CD4-positive, alpha-beta memory T cell (primary cell): ENCODE measurements at places on chromosomes 1 and 21. TPM values are rescaled to one million over a fixed set of nuclear protein-coding genes. Genes with fewer than 3 reads are reported as not detected.

DNA sequence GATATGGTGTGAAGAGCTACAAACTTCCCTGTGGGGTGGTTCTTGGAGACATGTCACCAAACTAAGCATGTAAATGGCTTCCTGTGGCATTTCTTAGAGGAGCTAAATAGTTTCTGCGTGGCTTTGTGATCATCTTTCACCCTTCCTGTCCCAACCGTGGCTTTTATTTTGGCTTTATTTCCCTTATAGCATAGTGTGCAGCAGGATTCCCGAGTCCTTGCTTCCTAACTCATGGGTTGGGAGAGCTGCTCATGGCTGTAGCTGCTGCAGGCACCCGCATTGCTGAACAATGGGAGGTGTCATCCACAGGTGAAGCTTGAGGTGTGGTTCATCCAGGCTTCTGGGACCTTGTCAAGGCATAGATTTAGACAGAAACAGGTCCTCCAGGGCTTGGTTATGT, 192.0 kb downstream of the SDCCAG8 start:
- H3K4me1 ChIP-seq, result no peaks in the 10 kb centered on the region
- H3K36me3 ChIP-seq, result no peaks in the 10 kb centered on the region
- H3K4me3 ChIP-seq, result no peak overlapping the region
- H3K27ac ChIP-seq, result no peak overlapping the region
- no peak for DNase-seq

DIRAS3 gene
- total RNA-seq, result not detected

RIPPLY3 gene
- not detected for total RNA-seq

GRCh38 chr1:24699628-24700027, 45.6 kb upstream of the CLIC4 start:
- no peaks in the 10 kb centered on the region for H3K36me3 ChIP-seq
- H3K4me1 ChIP-seq, result no peaks in the 10 kb centered on the region
- DNase-seq, result no peak
- H3K4me3 ChIP-seq, result no peak overlapping the region
- H3K27me3 ChIP-seq, result no peaks in the 10 kb centered on the region

DNA sequence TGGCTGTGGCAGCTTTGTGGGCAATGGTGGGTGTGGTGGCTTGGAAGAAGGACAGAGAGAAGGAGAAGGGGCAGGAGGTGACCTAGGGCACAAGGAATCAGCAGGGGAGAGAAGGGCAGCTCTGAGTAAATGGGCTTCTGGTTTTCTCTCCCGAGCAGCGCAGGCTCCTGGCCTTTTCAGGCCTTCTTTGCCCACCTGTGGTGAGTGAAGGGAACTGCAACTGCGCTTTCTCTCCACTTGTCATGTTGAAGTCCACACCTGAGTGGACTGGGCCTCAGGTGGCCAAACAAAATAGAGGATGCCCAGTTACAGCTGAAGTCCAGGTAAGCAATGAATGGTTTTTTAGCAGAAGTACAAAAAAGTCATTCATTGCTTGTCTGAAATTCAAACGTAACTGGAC, 29.4 kb upstream of the KCNA10 start:
- DNase-seq, result no peak
- no peaks in the 10 kb centered on the region for H3K36me3 ChIP-seq
- H3K27ac ChIP-seq, result no peak overlapping the region
- H3K27me3 ChIP-seq, result no peaks in the 10 kb centered on the region
- H3K4me1 ChIP-seq, result no peaks in the 10 kb centered on the region

TNFRSF1B gene
- 111 TPM for total RNA-seq

- H3K36me3 ChIP-seq, result no peaks in the 10 kb centered on the region
- no peak overlapping the region for H3K4me3 ChIP-seq
- H3K4me1 ChIP-seq, result no peaks in the 10 kb centered on the region
- no peaks in the 10 kb centered on the region for H3K27me3 ChIP-seq
- DNase-seq, result no peak
Measured at GRCh38 chr1:93566227-93566626, 115.4 kb downstream of the BCAR3 start.

DNA sequence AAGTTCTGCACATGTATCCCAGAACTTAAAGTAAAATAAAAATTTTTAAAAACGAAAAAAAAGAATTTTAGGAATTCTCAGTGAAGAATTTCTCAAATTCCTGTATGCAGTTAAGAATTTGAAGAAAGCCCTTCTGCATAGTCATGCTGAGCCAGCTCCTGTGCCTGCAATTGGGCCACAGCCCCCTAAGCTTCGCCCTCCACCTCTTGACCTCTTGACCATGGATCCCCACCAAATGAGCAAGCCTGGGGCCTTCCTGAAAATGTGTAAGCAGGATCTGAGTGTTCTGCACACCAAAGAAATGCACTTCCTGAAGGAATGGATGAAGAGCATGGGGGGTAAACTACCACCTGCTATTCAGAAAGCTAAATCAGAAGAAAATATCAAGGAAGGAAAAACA, 52.0 kb downstream of the NBPF6 start:
- no peaks in the 10 kb centered on the region for H3K36me3 ChIP-seq
- peaks cover 22% of the 10 kb centered on the region for H3K4me1 ChIP-seq
- no peaks in the 10 kb centered on the region for H3K27me3 ChIP-seq
- no peak overlapping the region for H3K4me3 ChIP-seq
- DNase-seq, result no peak

GRCh38 chr1:100510451-100510850, 27.5 kb upstream of the GPR88 start:
- no peak for DNase-seq
- peaks cover 8% of the 10 kb centered on the region for H3K4me1 ChIP-seq
- no peaks in the 10 kb centered on the region for H3K27me3 ChIP-seq
- no peak overlapping the region for H3K4me3 ChIP-seq
- H3K27ac ChIP-seq, result no peak overlapping the region
- H3K36me3 ChIP-seq, result peaks cover 85% of the 10 kb centered on the region

CEP350 gene
- total RNA-seq, result 99.4 TPM

- peak overlapping the region; percentile 89 for H3K4me3 ChIP-seq
- no peak for DNase-seq
- H3K27me3 ChIP-seq, result no peaks in the 10 kb centered on the region
- peaks cover 15% of the 10 kb centered on the region for H3K4me1 ChIP-seq
- H3K36me3 ChIP-seq, result no peaks in the 10 kb centered on the region
Measured at GRCh38 chr1:112396653-112397471, 848 bp downstream of the CTTNBP2NL start.

GRCh38 chr1:166738873-166739272, 100.4 kb upstream of the POGK start:
- H3K27me3 ChIP-seq, result no peaks in the 10 kb centered on the region
- no peak overlapping the region for H3K27ac ChIP-seq
- no peaks in the 10 kb centered on the region for H3K4me1 ChIP-seq
- H3K36me3 ChIP-seq, result no peaks in the 10 kb centered on the region
- DNase-seq, result no peak

FCRLB gene
- 1.5 TPM for total RNA-seq

DNA sequence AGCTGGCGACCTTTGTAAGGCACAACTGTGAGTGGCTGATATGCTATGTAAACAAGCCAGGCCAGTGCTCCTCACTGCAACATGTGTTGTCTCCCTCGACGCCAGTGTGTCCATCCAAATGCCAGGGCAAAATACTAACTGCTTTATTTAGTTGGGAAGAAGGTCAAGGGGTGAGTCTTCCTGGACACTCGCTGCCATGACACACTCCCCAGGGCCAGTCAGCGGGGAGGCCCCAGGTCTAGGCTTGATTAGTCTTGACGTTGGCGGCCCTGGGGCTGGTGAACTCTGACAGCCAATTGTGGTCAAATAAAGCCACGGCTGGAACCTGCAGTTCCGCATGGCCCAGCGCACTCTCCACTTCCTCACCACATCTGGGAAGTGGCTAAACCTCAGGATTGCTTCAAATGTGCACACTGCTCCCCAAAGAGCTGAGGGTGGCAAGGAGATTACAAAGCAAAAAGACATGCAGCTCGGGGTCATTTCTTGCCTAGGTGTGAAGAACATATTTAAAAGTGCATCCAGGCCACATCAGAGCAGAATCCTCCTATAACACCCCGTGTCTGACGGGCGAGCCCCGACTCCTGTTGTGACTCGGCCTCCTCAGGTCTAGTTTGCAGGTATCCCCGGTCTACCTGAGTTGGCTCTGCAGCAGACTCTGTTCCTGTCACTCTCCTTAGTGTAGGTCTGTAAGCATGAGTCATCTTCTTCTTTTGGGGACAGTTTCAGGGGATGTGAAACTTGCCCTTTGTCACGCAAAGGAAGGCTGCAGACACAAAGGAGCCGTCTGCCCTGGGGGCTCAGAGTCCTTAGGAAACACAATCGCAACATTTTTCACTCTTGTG, 183.5 kb downstream of the RUNX1 start:
- H3K27me3 ChIP-seq, result no peaks in the 10 kb centered on the region
- H3K4me1 ChIP-seq, result peaks cover 15% of the 10 kb centered on the region
- H3K27ac ChIP-seq, result no peak overlapping the region
- H3K4me3 ChIP-seq, result no peak overlapping the region
- H3K36me3 ChIP-seq, result peaks cover 77% of the 10 kb centered on the region
- no peak for DNase-seq

GRCh38 chr1:61568460-61569302, 156.3 kb downstream of the TM2D1 start:
- no peaks in the 10 kb centered on the region for H3K4me1 ChIP-seq
- no peak overlapping the region for H3K27ac ChIP-seq
- no peaks in the 10 kb centered on the region for H3K27me3 ChIP-seq
- DNase-seq, result no peak
- no peak overlapping the region for H3K4me3 ChIP-seq
- no peaks in the 10 kb centered on the region for H3K36me3 ChIP-seq

GRCh38 chr21:30620080-30620479, 347 bp upstream of the KRTAP20-4 start:
- H3K27me3 ChIP-seq, result no peaks in the 10 kb centered on the region
- H3K36me3 ChIP-seq, result no peaks in the 10 kb centered on the region
- DNase-seq, result no peak
- H3K27ac ChIP-seq, result no peak overlapping the region
- H3K4me1 ChIP-seq, result no peaks in the 10 kb centered on the region

DNA sequence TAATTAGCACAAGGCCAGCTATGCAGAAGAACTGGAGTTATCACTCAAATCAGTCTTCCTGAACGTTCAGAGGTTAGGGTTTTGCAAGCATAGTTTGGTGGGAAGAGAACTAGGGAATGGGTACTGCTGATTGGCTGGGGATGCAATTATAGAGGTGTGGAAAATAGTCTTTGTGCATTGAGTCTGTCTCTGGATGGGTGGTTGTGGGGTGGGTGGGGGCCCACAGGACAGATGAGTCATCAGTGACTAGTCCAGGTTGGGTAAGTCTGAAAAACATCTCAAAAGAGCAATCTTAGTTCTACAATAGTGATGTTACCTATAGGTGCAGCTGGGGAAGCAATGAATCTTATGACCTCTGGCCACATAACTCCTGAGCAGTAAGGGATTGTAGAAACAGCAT, 89.7 kb upstream of the HMCN1 start:
- H3K4me1 ChIP-seq, result peaks cover 23% of the 10 kb centered on the region
- no peak for DNase-seq
- H3K27me3 ChIP-seq, result no peaks in the 10 kb centered on the region
- H3K4me3 ChIP-seq, result no peak overlapping the region
- no peaks in the 10 kb centered on the region for H3K36me3 ChIP-seq

SORT1 gene
- total RNA-seq, result 0.93 TPM

DNA sequence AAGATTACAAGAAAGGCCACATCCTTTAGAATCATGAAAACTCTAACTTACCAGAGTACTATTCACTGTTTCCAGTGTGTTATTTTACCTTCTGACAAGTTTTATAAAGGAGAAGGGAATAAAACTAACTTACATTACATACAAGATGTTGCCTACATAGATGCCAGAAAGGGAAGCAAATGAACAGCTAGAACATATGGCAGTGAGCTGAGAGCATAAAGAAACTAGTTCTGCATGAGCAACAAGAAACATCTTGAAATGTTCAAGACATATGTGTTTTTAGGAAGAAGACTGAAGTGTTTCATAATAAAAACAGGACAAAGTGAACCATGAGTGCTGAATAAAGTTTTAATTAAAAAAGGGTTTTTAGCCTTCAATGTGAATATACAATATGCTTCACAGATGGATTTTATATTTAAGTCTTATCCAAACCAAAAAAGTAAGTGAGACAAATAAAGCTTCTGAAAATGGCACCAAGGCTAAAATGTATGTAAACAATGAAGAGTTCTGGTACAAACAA, 39.4 kb downstream of the SLC5A9 start:
- no peak overlapping the region for H3K4me3 ChIP-seq
- DNase-seq, result no peak
- H3K27ac ChIP-seq, result no peak overlapping the region
- no peaks in the 10 kb centered on the region for H3K36me3 ChIP-seq

DNA sequence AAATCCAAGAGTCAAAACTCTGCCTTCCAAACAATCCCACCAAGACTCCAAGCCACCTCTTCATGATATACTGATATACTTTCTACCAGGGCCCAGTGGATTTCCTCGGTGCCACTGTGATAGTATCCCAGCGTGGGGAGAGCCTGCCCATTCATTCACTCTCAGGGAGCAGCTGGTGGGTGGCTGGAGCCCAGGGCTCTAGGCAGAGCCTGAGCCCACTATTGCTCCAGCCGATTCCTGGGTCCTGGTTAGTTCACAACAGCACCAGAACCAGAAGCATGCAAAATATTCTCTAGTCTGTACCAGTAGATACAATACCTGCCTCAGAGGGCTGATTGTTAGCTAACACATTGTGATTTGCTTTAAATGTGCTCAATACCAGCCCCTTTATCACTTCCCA, 831 bp downstream of the CSRP1 start:
- H3K4me3 ChIP-seq, result peak overlapping the region; percentile 83
- DNase-seq, result no peak
- H3K27ac ChIP-seq, result peak overlapping the region; percentile 70
- peaks cover 37% of the 10 kb centered on the region for H3K4me1 ChIP-seq

- H3K36me3 ChIP-seq, result peaks cover 29% of the 10 kb centered on the region
- H3K4me3 ChIP-seq, result no peak overlapping the region
- no peaks in the 10 kb centered on the region for H3K27me3 ChIP-seq
- H3K4me1 ChIP-seq, result no peaks in the 10 kb centered on the region
- DNase-seq, result no peak
- no peak overlapping the region for H3K27ac ChIP-seq
Measured at GRCh38 chr1:11828511-11828910, 19.1 kb downstream of the NPPA start.

GRCh38 chr1:21289127-21289526, 1.1 kb downstream of the ECE1 start:
- DNase-seq, result no peak
- peak overlapping the region; percentile 84 for H3K4me3 ChIP-seq
- peak overlapping the region; percentile 68 for H3K27ac ChIP-seq
- H3K27me3 ChIP-seq, result no peaks in the 10 kb centered on the region

KPRP gene
- not detected for total RNA-seq

DNA sequence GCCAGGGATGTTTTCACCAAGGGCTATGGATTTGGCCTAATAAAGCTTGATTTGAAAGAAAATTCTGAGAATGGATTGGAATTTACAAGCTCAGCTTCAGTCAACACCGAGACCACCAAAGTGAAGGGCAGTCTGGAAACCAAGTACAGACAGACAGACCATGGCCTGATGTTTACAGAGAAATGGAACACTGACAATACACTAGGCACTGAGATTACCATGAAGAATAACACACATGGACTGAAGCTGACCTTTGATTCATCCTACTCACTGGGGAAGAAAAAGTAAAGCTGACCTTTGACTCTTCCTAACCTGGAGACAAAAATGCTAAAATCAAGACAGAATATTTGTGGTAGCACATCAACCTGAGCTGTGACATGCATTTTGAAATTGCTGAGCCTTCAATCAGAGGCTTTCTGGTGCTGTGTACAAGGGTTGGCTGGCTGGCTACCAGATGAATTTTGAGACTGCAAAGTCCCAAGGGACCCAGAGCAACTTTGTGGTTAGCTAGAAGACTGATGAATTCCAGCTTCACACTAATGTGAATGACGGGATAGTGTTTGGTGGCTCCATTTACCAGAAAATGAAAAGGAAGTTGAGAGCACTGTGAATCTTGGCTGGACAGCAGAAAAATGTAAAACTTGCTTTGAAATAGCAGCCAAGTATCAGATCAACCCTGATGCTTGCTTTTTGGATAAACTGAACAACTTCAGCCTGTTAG, 190.4 kb upstream of the KCTD3 start:
- H3K36me3 ChIP-seq, result no peaks in the 10 kb centered on the region
- no peak for DNase-seq
- H3K4me3 ChIP-seq, result no peak overlapping the region
- H3K27me3 ChIP-seq, result no peaks in the 10 kb centered on the region
